Activated CD8-positive, alpha-beta T cell treated with anti-CD3 and anti-CD28 coated beads for 36 hours (primary cell): ENCODE measurements at places on chromosomes 11 and 22. TPM values are rescaled to one million over a fixed set of nuclear protein-coding genes. Genes with fewer than 3 reads are reported as not detected.
A peak's percentile ranks its signal among the peaks of the same experiment; 100 is the strongest.

DNA sequence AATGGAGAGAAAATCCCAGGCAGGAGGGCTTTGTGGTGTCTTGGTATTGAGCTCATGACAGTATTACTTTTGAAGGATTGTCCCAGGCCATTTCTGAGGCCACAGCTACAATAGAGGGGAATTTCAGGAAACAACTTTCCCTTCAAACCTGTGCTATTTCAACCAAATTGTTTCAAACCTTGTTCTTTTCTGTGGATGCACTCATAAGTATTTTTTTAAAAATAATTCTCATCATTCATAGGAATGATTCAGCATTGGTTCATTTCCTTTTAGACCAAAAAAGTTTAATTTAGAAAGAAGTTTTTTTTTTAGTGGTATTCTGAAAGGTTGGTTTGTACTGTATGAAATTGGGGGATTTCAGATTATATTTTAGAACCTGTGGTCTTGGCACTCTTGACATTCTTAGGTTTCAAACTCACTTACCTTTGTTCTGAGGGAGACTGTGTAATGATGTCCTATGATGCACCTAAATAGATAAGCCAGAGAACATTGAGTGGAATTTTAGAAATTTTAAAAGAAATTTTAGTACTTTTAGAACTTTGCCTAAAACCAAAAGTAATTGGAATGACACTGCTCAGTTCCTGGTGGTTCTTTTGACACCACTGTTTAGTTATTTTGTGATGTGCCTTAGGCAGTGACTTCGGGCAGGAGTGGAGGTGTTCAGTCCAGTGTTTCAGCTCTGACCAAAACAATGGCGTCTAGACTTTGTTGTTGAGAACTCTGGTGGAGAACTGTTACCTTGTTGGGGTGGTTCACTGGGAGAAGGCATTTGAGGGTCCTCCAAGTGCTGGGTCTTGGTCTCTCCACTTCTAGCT, 12.2 kb downstream of the TEAD1 start:
- no peak overlapping the region for H3K4me3 ChIP-seq
- H3K4me1 ChIP-seq, result peaks cover 2% of the 10 kb centered on the region
- H3K27ac ChIP-seq, result no peak overlapping the region
- no peak for DNase-seq
- no peaks in the 10 kb centered on the region for H3K36me3 ChIP-seq
- peaks cover 51% of the 10 kb centered on the region for H3K27me3 ChIP-seq

DNA sequence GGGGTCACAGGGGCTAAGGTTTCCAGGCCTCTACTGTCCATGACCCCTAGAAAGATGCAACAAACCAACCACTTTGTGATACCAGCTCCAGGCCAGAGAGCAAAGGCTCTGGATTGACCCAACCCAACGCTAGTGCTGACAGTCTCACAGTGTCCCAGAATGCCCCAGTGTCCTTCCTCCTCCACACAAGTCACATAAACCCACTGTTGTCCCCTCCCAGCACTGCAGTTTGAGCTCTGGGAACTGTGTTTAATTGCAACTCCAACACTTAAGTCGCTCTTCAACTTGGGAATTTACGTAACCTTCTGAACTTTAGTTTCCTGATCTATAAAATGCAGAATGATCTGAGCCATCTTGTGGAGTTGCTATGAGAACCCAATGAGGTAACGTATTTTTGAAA, 47.5 kb downstream of the PC start:
- no peak overlapping the region for H3K27ac ChIP-seq
- H3K27me3 ChIP-seq, result no peaks in the 10 kb centered on the region
- DNase-seq, result no peak
- H3K4me3 ChIP-seq, result no peak overlapping the region
- H3K36me3 ChIP-seq, result no peaks in the 10 kb centered on the region

The TNNI2 gene
- total RNA-seq, result not detected

DNA sequence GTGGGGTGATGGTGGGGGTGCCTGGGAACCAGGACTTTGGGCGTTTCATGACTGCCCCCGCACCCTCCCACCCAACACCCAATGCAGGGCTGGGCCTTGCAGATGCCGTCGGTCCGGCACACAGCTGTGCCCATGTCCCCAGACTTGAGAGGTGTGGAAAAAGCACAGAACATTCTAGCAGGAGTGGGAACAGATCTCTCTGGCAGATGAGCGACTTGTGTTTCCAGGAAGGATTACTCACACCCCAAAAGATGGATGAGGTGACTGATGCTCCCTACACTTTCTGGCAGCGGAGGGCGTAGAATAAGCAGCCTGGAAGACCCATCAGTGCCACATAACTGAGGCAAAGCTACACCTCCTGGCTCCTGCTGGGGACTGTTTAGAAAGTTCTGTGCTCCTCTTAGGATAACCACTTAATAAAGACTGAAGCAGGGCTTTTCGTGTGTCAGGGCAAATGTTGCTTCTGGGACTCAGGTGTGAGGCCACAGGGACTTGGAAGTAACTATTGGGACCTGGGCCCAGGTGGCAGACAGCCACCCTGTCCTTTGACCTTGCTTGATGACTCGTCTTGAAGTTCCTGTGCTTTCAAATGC, 24.2 kb downstream of the FBLN1 start:
- H3K27ac ChIP-seq, result no peak overlapping the region
- H3K36me3 ChIP-seq, result no peaks in the 10 kb centered on the region
- no peaks in the 10 kb centered on the region for H3K4me1 ChIP-seq
- DNase-seq, result no peak
- H3K27me3 ChIP-seq, result no peaks in the 10 kb centered on the region

The PKDREJ gene
- not detected for total RNA-seq

The PDGFB gene
- total RNA-seq, result 3.0 TPM

The CYP2D6 gene
- 1.5 TPM for total RNA-seq

DNA sequence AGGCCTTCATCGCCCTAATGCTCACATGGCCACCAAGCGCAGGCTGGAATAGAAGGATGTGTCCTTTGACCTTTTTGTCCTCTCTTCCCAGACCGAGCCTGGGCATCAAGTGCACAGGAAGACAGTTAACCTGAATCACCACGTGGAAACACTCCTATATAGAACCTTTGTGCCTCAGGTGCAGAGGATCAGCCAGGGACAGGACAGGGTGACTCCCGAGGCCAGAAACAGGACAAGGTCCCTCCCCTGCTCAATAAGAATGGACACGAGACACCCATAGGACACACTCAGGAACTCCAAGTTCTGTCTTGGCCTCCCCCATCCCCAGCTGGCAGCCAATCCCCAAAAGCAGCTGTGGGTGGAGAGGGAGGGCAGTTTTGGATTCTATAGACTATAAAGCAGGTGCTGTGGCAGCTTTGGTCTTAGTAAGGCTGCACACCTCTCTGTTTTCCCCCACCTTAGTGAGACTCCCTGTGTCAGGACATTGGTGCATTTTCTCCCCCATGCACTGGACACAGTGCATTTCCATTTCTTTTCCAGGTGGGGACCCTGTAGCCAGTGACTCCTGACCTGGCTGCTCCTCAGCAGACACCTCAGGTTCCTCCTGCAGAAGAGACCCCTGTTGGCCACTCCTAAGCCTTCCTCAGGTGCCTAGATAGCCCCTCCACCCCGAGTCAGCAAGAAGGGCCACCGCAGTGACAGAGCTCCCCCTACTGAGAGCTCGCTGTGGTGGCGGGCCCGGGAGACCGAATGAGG, 43.6 kb upstream of the POU2AF1 start:
- H3K27ac ChIP-seq, result no peak overlapping the region
- H3K27me3 ChIP-seq, result no peaks in the 10 kb centered on the region
- DNase-seq, result peak; percentile 75
- H3K4me1 ChIP-seq, result peaks cover 8% of the 10 kb centered on the region
- H3K36me3 ChIP-seq, result no peaks in the 10 kb centered on the region
- no peak overlapping the region for H3K4me3 ChIP-seq

DNA sequence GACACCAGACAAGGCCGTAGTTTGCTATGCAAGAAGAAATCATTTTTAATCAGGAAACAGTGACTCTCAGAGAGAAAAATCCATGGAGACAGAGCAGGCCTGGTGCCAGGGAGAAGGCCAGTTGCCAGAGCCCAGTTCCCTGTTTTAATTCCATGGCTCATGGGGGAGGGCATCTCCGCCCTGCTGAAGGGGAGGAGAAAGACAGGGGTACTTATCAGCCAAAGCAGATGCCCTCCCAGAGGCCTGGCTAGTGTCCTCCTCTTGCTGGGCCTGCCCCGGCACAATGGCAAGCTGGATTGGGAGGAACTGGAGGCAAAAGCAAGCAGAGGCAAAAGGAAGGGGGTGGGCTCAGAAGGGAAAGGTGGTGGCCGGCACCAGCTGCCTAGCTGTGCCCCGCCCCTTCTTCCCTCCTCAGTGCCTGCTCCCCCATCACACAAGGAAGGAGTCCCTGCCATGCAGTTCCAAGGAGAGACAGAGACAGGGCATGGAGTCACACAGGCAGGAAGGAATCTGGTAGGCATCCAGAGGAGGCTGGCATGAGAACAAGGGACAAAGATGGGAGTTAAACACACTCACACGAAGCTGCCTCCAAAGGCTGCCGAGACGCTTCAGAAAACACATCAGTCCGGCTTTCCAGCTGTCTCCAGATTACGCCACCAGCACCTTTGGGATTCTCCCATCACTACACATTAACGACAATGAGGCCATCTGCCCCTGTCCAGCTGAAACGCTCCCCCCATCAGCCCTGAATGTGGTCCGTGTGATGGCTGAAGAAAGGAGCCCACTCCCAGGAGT, 591.8 kb downstream of the BUD13 start:
- H3K4me3 ChIP-seq, result no peak overlapping the region
- no peaks in the 10 kb centered on the region for H3K27me3 ChIP-seq
- no peak overlapping the region for H3K27ac ChIP-seq

DNA sequence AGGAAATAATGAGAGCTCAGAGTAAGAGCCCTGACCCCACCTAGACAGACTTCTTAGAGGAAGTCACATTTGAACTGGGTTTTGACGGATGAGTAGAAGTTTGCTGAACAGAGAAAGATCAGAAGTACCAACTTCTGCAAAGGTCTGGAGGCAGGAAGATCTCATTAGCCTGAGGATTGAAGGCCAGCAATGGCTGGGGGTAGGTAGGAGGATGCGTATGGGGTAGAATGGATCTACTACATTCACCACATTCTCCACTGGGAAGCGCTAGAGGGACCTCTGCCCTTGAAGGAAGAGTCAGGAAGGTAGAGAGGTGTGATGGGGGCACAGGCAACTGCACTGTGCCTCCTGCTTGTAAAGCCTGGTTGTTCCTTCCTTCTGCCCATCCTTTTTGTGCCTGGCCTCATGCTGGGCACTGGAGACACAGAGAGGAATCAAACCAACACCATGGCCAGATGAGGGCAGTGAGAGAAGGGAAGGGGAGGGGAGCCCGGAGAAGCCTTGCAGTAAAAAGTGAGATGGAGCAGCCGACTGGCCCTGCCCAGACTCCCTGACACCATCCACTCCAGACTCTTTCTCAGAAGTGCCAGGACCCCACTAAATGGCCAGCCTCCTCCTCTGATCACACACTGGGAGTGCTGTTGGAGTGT, 4.9 kb downstream of the TPBGL start:
- H3K27me3 ChIP-seq, result peaks cover 18% of the 10 kb centered on the region
- no peak overlapping the region for H3K4me3 ChIP-seq
- no peaks in the 10 kb centered on the region for H3K36me3 ChIP-seq
- no peak overlapping the region for H3K27ac ChIP-seq
- peaks cover 4% of the 10 kb centered on the region for H3K4me1 ChIP-seq

GRCh38 chr11:91810871-91811270, 413.7 kb upstream of the FAT3 start:
- H3K27me3 ChIP-seq, result no peaks in the 10 kb centered on the region
- H3K27ac ChIP-seq, result no peak overlapping the region

GRCh38 chr22:35502836-35503235, 37.8 kb upstream of the RASD2 start:
- DNase-seq, result no peak
- no peak overlapping the region for H3K27ac ChIP-seq
- no peak overlapping the region for H3K4me3 ChIP-seq
- peaks cover 16% of the 10 kb centered on the region for H3K27me3 ChIP-seq
- H3K36me3 ChIP-seq, result no peaks in the 10 kb centered on the region
- no peaks in the 10 kb centered on the region for H3K4me1 ChIP-seq

DNA sequence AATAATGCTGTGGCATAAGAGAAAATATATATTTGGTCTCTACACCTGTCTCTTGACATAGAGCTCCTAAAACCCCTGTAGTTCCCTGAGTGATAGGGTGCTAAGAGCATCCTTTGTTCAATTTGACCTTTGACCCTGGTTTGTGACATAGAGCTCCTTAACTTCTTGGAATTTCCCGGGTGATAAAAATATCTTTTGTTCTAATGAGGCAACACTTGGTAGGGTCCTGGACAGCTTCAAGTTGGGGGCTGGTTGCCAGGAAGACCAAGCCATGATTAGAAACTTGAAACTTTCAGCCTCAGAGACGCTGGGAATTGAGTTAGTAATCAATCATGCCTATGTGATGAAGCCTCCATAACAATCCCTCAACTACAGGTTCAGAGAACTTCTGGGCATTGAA, 105.4 kb downstream of the CASP12 start:
- no peak overlapping the region for H3K4me3 ChIP-seq
- H3K4me1 ChIP-seq, result no peaks in the 10 kb centered on the region
- no peaks in the 10 kb centered on the region for H3K36me3 ChIP-seq
- no peaks in the 10 kb centered on the region for H3K27me3 ChIP-seq

- no peak for DNase-seq
- H3K36me3 ChIP-seq, result no peaks in the 10 kb centered on the region
- H3K27ac ChIP-seq, result no peak overlapping the region
- no peak overlapping the region for H3K4me3 ChIP-seq
- no peaks in the 10 kb centered on the region for H3K27me3 ChIP-seq
Measured at GRCh38 chr11:115884800-115885534, 380.8 kb upstream of the CADM1 start.

DNA sequence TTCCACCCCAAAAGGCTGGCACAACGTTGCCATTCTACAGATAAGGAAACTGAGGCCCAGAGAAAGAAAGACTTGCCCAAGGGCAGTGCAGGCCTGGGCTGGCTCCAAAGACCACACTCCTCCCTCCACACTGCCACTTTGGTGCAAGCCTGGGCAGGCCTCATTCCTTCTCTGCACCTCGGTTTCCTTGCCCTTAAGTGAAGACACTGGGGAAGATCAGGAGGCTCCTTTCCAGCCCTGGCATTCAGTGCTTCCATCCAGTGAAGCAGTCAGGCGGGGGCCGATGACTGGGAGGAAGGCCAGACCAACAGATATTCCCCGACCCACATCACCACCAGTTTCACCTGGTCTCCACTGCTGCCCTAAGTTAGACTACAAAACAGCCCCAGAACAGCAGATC, 18.3 kb upstream of the TCF20 start:
- no peak overlapping the region for H3K4me3 ChIP-seq
- peaks cover 18% of the 10 kb centered on the region for H3K4me1 ChIP-seq
- H3K27ac ChIP-seq, result no peak overlapping the region

- no peak overlapping the region for H3K27ac ChIP-seq
- peaks cover 8% of the 10 kb centered on the region for H3K27me3 ChIP-seq
- H3K4me3 ChIP-seq, result no peak overlapping the region
- no peaks in the 10 kb centered on the region for H3K36me3 ChIP-seq
- H3K4me1 ChIP-seq, result no peaks in the 10 kb centered on the region
- no peak for DNase-seq
Measured at GRCh38 chr22:32674925-32675825, 126.3 kb upstream of the TIMP3 start.
